ENCODE measurements at places on chromosomes 1 and 21. TPM values are rescaled to one million over a fixed set of nuclear protein-coding genes. Genes with fewer than 3 reads are reported as not detected.

The GIPC2 gene
- total RNA-seq = 2.3 TPM

The JUN gene
- total RNA-seq = 338 TPM

The IFT25 gene
- 5.8 TPM for total RNA-seq

The BCAN gene
- 39.7 TPM for total RNA-seq

The LCE2B gene
- not detected for total RNA-seq

The FCN3 gene
- 0.55 TPM for total RNA-seq

The AGBL4 gene
- total RNA-seq = not detected

The SLAMF7 gene
- total RNA-seq = 0.58 TPM

The IL19 gene
- total RNA-seq = 25.9 TPM

- no peak for DNase-seq
These were observed 386.1 kb downstream of the KCNH1 start for GRCh38 chr1:210747890-210748289.

GRCh38 chr1:62906428-62906886 lies 122.5 kb downstream of the ATG4C start:
- peak; percentile 9 for DNase-seq

GRCh38 chr1:242428399-242429190 lies 95.9 kb downstream of the PLD5 start:
- no peak for DNase-seq

GRCh38 chr1:232999956-233000625 lies 49.7 kb downstream of the NTPCR start:
- no peak for DNase-seq

- DNase-seq = no peak
These were observed 333.9 kb downstream of the CAMTA1 start for GRCh38 chr1:7119156-7119555.

DNA sequence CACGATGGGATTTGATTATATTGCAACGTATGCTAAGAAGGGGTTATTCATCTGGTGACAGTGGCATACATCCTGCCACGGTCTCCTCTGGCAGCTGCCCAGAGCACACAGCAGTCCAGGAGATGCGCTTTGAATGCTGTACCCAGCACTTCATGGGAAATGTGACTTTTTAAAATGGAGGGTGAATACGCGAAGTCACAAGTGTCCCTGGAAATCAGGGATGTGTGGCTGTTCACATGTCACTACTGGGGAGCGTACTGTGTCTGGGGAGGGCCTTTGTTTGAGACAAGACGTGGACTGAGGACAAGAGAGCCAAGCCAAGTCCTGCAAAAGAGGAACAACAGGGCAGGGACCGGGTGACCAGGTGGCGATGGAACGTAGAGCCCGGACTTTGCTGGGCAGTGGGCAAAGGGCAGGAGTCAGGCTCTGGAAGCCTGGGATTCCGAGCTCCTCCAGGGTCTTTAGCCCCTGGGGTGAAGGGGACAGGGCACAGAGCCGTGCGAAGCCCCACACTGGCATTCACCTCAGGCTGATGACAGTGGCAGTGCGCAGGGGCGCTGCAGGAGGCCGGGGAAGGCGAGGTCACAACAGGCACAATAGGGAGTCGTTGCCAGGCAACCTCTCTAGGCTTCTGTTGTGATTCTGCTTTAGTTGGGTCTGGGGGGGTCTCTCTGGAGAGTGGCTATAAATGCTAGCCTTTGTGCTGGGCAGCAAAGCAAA lies 11.4 kb upstream of the ZBTB21 start:
- no peak for DNase-seq

- DNase-seq = no peak
These were observed 16.5 kb downstream of the CACNA1E start for GRCh38 chr1:181499825-181500224.

DNA sequence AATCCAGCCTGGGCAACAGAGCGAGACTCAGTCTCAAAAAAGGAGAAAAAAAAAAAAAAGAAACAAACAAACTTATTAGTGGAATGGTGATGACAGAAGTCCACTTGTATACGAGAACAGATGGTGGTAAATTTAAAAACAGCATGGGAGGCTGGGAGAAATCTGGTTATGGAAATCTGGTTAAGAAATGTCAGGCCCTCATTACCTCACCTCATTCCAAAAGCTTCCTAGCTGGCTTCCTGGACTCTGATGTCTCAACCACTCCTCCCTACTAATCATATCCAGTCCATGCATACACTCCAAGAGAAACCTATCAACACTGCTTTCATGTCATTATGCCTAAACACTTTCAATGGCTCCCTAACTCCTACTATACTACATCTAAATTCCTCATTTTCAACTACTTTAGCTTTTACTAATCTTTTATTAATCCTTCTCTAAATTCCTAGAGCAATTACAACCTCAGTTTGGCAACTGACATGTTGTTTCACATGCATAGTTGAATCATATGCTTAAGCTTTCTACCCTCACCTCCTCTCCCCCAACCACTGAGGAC lies 52.9 kb downstream of the FOXJ3 start:
- no peak for DNase-seq

- no peak for DNase-seq
These were observed 144.9 kb upstream of the HOOK1 start for GRCh38 chr1:59669752-59670312.

DNA sequence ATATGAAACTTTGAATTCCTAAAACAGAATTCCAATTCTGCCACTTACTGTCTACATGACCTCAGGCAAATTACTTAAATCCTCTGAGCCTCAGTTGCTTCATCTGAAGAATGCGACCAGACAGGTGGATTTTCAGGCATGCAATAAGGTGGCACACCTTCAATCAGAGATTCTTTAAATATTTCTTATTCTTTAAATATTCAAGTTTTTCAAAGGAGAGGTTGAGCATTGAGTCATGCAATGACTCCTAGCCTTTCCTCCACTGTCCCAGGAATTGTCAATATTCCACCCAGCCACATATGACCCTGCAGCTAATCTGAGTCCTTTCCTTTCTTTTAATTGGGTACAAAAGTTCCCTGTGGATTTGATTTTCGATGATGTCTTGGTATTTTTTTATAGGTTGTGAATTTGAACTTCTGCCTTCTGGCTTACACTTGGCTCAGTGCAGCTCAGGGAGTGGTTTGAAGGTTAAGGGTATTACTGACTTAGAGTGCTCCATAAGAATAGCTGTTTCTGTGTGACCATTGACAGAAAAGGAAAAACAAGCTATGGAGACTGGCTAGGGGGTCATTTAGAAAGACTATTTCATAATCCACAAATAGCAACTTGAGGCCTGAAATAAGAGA lies 52.2 kb upstream of the PRDX6 start:
- no peak for DNase-seq

DNA sequence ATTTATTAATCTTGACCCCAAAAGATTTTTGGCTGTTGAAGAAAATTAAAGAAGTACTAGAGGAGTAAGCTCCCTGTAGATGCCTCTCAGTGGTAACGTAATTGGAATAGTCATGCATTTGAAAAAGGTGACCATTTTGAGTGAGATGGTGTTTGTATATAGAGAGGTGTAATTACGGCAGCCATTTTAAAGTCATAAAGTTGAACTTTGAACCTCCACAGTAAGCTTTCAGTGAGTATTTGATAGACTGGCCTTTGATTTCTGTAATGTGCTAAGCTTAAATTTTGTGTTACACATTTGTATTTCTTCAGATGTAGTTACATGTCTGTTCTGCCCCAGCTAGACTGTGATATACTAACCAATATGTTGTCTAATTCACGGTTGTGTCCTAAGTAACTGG lies 21.5 kb upstream of the TMCO2 start:
- no peak for DNase-seq

- DNase-seq = no peak
These were observed 19.7 kb upstream of the RGS7 start for GRCh38 chr1:241376701-241377100.

GRCh38 chr1:246597340-246597739 lies 31.1 kb downstream of the CNST start:
- peak; percentile 74 for DNase-seq

DNA sequence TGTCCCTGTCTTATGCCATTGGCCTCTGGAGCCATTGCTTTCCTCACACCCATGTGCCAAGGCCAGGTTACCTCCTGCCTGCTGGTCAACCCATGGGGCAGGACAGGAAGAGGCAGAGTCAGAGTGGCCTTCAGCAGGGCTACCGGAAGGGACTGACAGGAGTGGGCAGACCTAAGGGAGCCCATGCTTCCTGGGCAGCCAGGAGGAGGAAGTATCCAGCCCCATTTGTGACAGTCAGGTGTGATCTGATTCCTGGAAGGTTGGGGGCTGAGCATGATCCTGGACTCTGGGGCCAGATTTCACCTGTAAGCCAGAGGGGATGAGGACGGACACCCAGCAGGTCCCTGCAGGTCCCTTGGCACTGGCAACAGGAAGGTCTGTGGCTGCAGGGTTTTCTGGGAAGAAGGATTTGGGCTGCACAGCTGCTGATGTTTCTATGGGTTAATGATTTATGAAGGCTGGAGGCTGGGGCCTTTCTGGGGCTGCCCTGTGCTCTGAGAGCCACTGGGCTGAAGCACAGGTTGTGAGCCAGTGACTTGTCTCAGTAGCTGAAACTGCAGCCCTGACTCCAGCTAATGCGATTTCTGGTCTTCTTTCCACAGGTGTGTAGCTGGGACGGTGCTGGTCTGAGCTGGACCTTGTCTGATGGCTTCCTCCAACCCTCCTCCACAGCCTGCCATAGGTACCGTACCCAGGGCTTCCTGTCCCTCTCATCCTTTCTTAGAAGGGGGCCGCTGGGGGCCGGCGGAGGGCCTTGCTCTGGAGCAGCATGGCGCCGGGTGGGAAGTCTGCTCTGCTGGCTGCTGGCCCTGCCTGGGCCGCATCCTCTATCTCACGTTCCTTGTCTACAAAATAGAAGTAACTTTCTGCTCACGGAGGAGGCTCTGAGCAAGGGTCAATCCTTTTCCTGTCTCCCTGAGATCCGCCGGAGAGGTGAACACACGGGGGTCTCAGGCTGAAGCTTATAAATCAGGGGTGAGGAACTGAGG lies 40.7 kb downstream of the ARHGEF10L start:
- DNase-seq = peak; percentile 66

DNA sequence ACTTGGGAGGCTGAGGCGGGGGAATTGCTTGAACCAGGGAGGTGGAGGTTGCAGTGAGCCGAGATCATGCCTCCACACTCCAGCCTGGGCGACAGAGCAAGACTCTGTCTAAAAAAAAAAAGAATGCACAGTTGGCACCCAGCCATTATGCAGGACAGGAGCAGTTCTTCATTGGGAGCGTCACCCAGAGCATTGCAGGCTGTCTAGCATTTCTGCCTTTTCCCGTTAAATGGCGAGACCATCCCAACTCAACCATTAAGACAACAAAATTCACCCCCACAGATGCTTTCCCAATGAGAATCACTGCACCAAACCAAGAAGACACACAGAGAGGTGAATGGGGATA lies 105.8 kb downstream of the EDEM3 start:
- no peak for DNase-seq

DNA sequence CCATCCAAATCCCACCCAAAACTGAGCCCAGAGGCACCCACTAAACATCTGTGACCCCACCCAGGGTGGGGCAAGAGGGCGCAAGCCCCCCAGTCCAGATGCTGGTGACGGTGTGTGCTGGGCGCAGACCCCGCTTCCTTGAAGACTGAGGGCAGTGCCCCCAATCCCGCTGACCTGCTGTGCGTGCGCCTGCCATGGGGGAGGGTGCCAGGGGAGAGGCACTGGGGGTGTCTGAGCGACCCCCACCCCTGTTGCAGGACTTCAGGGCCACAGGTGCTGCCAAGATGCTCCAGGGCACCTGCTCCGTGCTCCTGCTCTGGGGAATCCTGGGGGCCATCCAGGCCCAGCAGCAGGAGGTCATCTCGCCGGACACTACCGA lies 13.3 kb downstream of the COL6A2 start:
- peak; percentile 3 for DNase-seq

GRCh38 chr1:24959623-24959975 lies 29.5 kb upstream of the RUNX3 start:
- no peak for DNase-seq

DNA sequence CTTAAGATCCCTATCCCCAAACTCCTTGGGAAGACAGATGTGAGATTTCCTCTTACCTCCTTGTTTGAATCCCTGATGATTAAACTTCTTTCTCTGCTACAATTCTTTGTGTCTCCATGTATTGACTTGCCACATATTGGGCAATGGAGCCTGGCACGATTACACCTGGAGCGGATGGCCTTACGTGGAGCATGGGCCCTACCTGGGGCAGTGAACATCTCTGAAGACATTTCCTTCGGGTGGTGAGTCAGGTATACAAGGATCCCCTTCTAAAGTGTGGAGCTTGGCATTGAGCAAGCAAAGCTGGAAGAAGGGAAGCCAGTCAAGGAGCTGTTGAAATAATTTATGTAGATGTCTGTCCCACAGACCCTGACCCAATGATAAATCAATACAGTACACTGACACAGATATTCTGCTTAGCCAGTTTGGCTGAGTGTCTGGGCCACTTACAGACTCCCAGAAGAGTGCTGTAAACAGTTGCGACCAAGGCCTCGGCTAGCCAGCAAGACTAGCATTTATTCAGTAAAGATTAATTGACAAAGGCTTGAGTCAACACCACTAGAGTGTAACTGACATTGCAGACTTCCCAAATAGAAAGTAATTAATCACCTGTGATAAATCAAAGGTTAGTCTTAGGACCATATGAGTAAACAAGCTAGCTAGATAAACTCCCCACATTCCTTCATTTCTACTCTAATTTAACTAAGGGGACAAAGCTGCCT lies 83.1 kb upstream of the KCNK1 start:
- DNase-seq = no peak

- peak; percentile 20 for DNase-seq
These were observed 1.1 kb downstream of the WNT3A start for GRCh38 chr1:228007801-228008341.

DNA sequence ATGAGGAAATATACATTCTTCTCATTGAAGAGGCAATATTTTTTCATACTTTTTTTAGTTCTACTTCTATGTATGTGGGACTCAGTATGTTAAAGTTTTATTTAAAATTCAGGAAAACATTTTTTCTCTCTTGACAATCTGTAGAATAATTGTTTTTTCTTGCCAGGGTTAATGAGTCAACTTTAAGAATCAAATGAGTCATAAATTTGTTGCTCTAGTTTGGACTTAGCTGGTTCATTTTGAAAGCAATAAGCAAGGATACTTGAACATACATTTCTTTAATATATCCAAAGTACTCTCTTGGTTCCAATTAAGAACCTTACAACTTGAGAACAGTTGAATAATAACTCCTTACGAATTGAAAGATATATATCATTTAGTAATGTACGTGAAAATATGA lies 1145.3 kb upstream of the B3GALT2 start:
- no peak for DNase-seq

GRCh38 chr1:239976130-239976968 lies 115.3 kb upstream of the FMN2 start:
- peak; percentile 78 for DNase-seq

DNA sequence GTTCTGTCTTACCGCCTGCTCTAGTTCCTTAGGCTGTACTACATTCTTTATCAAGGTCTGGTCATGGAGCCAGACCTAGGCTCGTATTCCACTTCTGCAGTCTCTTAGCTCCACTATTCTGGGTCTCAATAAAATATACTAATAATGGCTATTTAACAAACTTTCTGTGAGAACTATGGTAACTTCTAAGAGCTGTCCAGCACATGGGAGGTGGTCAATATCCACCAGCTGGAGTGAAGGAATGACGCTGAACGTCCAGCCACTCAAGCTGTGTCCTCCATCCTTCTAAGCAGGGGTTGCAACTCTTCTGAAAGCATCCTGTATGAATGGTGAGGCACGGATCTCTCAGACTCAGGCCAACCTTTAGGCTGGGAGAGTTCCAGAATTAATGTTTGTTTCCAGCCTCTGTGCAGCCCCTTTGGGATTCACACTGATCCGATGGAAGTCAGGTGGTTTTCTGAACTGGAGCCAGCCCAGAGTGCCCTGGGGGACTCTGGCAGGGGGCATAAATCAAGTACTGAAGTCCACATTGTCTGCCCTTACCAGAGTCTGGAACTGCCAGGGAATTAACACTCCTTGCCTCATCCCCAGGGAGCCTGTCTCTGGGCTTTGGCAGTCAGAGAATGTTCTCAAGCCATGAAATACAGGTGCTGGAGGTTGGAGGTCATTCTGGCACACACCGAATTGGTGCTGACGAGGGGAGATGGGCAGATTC lies 57.4 kb downstream of the BRINP2 start:
- DNase-seq = no peak

All from stomach (tissue), 19 donors.